Bone marrow (tissue), 2 donors: ENCODE measurements at places on chromosomes 3 and 15.

DNA sequence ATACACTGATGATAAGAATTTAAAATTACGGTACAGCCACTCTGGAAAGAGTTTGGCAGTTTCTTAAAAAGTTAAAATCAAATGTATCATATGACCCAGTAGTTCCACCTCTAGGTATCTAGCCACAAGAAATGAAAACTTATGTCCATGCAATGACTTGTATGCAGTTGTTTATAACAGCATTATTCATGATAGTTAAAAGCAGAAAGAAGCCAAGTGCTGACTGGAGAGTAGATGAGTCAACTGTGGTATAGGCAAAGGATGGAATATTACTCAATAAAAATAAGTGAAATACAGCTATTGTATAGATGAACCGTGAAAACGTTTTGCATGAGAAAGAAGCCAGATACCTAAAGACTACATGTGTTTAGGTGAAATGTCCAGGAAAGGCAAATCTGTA lies 14.8 kb downstream of the GPR87 start:
- DNase-seq = no peak

DNA sequence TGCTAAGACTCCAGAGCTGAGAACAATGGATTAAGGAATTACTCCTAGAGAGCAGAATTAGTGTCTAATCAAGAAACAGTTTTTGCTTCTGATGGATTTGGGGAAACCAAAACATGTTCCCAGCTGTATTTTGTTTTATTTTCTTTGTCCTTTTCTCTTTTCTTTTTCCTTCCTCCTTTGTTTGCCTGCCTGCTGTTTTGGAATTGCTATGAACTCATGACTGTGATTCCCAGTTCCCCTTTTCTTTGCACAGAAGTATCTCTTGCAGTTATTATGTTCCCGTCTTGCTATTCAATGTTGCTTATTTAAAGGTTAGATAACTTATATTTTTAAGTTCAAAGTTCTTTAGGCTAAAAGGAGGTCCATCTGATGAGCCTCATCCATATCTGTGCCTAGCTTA lies 77.0 kb upstream of the GBE1 start:
- no peak for DNase-seq

DNA sequence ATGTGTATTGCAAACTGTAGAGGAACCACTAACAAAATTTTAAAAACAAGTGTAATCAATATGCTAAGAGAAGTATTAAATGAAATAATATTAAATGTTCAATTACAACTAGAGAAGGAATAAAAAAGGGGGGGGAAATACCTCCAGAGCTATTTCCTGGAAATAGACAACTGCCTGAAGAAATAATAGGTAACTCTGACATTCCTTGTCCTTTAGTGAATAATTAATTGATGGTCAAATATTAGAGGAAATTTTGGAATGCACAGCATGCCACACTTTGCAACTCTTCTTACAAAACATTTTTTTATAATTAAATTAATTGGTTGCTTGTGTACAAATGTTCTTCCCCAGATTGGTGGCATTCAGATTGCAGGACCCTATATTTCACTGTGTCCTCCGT lies 342.6 kb upstream of the COL8A1 start:
- DNase-seq = no peak

- no peak for DNase-seq
Measured at GRCh38 chr3:188365988-188366698, 212.2 kb downstream of the LPP start.

GRCh38 chr15:40815042-40815698 lies 7.9 kb upstream of the DNAJC17 start:
- no peak for DNase-seq

DNA sequence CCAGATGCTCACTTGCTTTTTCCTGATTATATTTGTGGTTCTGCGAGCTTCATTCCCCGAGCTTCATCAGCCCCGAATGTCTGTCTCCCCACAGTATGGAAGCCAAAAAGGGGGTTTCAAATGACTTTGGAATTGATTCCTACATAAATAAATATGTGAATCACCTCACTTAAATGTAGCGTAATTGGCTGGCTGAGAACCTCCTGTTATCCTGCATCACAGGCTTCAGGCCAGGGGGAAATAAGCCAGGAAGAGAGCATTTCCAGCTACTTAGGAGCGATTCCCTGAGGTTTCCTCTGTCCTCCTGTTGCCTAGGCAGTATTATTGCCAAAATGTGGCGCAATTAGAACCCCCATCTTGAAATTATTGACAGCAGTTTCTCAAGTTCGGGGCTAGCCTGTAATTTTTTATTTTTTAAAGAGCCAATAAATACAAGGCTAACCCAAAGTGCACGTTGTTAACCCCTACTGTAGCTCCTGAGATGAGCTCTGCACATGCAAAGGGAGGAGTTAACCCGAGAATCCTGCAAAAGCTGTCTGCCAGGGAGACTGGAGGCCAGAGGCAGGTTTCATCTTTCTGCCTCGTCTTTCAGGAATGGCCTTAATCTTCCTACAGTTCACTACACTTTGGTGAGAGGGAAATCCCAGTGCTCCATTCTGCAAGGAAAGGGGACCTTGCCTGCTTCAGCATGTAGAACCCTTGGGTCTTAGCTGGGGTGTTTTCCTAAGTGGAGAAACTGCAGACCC lies 148.2 kb downstream of the ADAMTS9 start:
- DNase-seq = no peak

- no peak for DNase-seq
Measured at GRCh38 chr15:29864501-29864900, 42.2 kb upstream of the TJP1 start.

DNA sequence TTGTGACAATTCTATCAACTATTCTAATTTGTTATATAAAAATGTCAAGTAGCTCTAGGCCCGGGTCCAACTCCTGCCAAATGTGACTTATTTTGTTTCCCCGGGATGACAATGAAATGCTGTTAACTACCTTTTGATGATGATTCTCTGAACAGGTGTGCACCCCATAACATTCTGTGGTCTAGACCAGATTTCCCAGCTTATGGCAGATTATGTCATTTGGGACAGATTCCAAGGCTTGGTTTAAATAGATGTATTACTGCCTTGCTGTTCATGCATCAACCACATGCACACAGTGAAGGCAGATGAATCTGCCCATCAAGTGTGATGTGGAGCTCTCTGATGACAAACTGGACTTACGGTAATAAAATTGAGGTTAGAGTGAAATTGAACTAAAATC lies 150.5 kb downstream of the MECOM start:
- DNase-seq = no peak

GRCh38 chr15:49044002-49044401 lies 2.2 kb downstream of the SECISBP2L start:
- no peak for DNase-seq

- DNase-seq = no peak
Measured at GRCh38 chr15:38647683-38648082, 83.1 kb upstream of the RASGRP1 start.

DNA sequence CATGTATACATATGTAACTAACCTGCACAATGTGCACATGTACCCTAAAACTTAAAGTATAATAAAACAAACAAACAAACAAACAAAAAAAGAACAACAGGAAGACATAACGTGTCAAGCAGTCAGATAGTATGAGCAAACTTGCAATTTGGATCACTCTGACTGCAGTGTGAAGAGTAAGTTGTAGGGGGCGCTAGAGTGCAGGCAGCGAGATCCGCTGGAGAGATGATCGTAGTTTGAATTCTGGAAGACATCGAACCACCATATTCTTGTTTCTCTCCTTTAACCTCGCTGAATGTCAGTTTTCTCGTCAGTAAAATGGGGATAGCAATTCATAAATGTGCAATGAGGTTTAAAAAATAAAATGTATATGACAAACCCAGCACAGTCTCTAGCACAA lies 165.2 kb upstream of the LMCD1 start:
- DNase-seq = no peak

- DNase-seq = no peak
Measured at GRCh38 chr3:58214484-58215316, 3.9 kb upstream of the DNASE1L3 start.

GRCh38 chr3:108183971-108184370 lies 38.3 kb downstream of the IFT57 start:
- no peak for DNase-seq

- no peak for DNase-seq
Measured at GRCh38 chr15:63030101-63030551, 12.4 kb upstream of the TPM1 start.

DNA sequence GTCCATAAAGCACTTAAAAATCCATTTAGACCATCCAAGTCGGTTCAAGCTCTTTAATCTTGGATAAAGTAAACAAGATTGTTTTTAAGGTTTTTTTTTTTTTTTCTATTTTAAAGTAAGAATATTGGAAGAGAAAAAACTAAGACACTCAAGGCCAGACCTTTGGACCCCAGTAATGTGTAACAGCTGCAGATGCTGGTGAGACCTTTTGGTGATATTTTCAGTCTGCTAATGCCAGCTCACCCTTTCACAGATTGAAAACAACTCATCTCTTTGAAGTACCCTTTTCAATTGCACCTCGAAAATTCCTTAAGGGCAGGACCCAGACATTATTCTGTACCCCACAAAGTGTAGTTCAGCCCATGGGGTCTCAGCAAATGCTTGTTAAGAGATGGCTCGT lies 260.7 kb upstream of the CTNNB1 start:
- no peak for DNase-seq

DNA sequence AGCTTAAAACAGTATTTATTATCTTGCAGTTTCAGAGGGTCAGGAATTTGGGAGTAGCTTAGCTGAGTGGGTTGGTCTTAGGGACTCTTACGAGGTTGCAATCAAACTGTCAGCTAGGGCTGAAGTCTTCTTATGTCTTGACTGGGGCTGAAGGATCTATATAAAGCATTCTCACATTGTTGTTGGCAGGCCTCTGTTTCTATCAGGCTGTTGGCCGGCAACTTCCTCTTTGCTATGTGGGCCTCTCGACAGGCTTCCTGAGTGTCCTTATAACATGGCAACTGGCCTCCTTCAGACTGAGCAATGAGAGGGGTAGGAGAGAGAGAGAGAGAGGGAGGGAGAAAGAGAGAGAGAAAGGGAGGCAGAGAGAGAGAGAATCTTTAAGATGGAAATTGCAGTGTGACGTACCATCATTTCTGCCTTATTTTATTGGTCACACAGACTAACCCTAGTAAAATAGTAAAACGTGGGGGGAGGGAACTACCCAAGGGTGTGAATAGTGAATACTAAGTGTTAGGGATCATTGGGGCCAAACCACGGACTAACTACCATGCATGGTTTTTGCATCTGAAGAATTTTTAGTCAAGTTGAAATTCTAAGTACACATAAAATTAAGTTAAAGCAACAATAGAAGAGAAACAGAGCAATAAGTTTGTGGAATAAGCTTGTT lies 16.1 kb downstream of the FGF7 start:
- DNase-seq = peak; percentile 3

DNA sequence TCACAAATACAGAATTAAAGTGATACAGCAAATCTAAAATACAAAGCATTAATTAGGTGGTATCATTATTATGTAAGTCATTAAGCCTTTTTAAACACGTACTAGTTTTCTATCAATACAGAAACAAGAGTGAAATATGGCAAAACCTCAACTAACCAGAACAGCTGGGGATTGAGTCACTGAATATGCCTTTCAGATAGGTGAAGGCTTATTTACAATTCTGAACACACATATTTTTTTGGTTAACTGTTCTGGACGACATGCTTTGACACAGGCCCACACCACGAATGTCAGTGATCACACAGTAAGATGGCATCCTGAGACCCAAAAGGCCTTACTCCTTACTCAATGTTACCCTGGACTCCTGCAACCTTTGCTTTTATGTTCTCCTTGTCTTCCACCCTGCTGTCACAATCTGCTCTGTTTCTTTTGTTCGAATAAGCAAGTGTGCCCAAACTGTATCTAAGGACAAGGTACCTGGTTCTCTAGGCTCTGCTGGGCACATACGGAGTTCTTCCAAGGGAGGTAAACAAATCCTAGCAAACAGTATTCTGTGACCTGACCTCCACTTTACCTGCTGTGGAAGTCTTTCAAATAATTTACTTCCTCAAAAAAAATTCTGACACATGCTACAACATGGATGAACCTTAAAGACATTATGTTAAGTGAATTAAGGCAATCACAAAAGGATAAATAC lies 7.0 kb downstream of the SFMBT1 start:
- no peak for DNase-seq

- DNase-seq = no peak
Measured at GRCh38 chr3:127457094-127457475, 133.4 kb downstream of the TPRA1 start.

- no peak for DNase-seq
Measured at GRCh38 chr3:47817609-47818008, 14.7 kb downstream of the DHX30 start.

- peak; percentile 64 for DNase-seq
Measured at GRCh38 chr3:31399271-31399670, 133.5 kb upstream of the STT3B start.

- no peak for DNase-seq
Measured at GRCh38 chr3:23325466-23326065, 122.4 kb downstream of the UBE2E2 start.

DNA sequence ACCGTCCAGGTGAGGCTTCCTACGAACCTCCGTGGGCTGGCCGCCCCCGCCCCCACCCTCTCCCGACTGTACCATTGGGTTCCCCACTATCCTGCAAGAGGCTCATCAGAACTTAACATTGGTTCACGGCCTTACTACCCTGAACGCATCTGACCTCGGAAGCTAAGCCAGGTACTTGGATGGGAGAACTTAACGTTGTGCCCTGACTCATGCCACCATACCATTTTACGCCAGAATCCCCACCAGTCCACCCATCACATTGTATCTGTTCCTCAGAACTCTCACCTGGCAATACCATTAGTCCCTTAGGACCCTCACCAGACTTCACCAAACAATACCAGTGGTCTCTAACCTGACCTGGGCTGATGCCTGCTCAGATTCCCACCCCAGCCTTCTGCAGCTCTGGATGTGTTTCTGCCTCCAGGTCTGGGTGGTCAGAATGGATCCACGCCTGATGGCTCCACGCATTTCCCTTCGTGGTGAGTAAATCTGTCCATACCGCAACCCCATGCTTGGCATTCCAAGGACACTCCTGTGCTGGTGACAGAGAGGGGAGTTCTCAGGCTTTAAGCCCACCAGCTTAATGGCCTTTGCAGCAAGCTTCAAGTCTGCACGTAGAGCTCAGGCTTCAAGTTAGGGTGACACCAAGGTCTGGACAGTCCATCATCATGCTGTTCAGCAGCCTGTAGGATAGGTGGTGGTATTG lies 562 bp downstream of the TCTA start:
- no peak for DNase-seq

- DNase-seq = no peak
Measured at GRCh38 chr15:53675832-53676231, 83.6 kb downstream of the WDR72 start.

- DNase-seq = no peak
Measured at GRCh38 chr3:48648188-48648850, 13.1 kb upstream of the SLC26A6 start.

- no peak for DNase-seq
Measured at GRCh38 chr3:87973906-87974305, 84.9 kb downstream of the CGGBP1 start.
